Ovary (tissue), 10 donors: ENCODE measurements at places on chromosomes 16 and 17. TPM values are rescaled to one million over a fixed set of nuclear protein-coding genes. Genes with fewer than 3 reads are reported as not detected.
A peak's percentile ranks its signal among the peaks of the same experiment; 100 is the strongest.

- no peaks in the 10 kb centered on the region for H3K27me3 ChIP-seq
- peaks cover 2% of the 10 kb centered on the region for H3K4me1 ChIP-seq
- peak overlapping the region; percentile 1 for H3K4me3 ChIP-seq
- no peaks in the 10 kb centered on the region for H3K36me3 ChIP-seq
These were observed 53.4 kb downstream of the MFSD11 start for GRCh38 chr17:76791053-76791980.

DNA sequence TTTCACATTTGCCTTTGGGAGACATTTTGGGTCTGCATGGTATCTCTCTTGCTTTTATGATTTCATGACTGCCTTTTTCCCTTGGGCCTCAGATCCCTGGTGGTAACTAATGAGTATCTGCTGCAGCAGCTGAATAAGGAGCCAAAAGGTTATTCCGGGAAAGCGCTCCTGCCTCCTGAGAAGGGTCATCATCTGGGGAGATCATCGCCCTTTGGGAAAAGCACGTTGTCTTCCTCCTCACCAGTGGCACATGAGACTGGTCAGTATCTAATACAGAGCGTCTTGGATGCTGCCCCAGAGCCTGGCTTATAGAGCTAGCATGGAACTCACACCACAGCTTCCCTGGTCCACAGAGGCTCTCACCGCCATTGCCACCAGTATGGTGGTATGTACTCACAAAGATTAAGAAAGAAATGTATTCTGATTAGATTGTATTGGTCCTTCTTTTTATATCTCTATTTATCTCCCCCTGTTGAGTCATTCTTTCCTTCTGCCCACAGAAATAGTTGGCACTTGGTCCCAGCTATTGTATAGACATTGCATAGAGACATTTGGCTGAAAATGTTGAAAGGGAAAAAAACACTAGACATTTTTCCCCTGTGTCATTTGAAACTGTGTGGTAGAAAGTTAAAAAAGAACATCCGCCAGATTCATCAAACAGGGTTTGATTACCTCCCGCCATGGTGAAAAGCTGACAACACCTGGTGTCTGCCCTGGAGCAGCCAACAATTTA, 8.4 kb downstream of the TPPP3 start:
- no peak overlapping the region for H3K27ac ChIP-seq
- H3K36me3 ChIP-seq = no peaks in the 10 kb centered on the region
- H3K4me3 ChIP-seq = no peak overlapping the region
- H3K4me1 ChIP-seq = no peaks in the 10 kb centered on the region
- no peak for DNase-seq
- H3K27me3 ChIP-seq = no peaks in the 10 kb centered on the region

- no peaks in the 10 kb centered on the region for H3K4me1 ChIP-seq
- no peak for DNase-seq
- no peak overlapping the region for H3K27ac ChIP-seq
- H3K27me3 ChIP-seq = no peaks in the 10 kb centered on the region
- H3K36me3 ChIP-seq = no peaks in the 10 kb centered on the region
These were observed 126.1 kb downstream of the PITPNC1 start for GRCh38 chr17:67503184-67503583.

GRCh38 chr16:73096510-73096909, 48.6 kb upstream of the ZFHX3 start:
- no peaks in the 10 kb centered on the region for H3K27me3 ChIP-seq
- no peaks in the 10 kb centered on the region for H3K4me1 ChIP-seq
- H3K36me3 ChIP-seq = no peaks in the 10 kb centered on the region

DNA sequence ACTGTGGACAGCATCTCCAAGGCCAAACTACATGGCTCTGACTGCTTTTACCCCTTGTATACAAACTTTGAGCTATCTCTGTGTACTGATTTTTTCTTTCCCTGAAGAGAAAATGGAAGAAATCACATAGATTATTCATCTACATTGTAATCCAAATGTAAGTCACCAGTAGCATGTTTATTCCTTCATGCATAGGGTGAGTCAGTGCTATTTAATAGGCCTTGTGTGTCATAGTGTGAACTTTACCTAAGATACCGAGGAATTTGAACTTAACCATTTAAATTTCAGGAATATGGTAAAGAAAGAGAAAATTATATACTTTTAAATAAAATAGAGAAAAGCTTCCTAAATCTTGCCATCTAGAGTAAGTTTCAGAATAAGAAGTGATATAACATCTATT, 16.5 kb downstream of the PHKB start:
- no peak overlapping the region for H3K27ac ChIP-seq
- no peak overlapping the region for H3K4me3 ChIP-seq

DNA sequence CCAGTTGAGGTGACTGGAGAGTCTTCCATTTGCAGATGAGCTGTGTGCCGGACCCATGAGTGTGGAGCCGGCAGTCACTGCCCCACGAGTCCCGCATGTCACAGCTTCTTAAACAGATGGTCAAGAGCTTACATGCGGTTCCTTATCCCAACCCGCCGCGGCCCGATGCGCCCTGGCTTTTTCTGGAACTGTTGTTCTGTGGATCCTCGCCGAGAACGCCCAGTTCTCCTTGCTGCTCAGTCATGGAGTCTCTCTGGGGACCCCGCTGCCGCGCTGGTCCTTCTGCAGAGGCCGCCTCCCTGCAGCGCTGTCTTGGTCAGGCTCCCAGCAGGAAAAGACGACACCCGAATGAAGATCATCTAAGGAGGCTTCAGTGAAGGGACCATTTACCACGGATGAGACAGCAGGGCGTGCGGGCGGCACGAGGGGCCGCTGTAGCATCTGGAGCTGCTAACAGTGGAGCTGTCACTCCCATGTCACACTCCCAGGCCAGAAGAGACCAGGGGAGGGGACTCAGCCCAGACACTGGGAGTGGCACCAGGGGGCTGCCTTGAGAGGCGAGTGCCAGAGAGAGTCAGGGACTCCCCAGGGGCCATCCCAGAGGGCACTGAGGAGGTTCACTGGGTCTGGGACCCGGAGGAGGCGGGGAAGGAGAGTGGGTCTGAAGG, 10.8 kb upstream of the LGALS3BP start:
- H3K4me1 ChIP-seq = peaks cover 8% of the 10 kb centered on the region
- DNase-seq = no peak
- H3K27me3 ChIP-seq = no peaks in the 10 kb centered on the region

- no peaks in the 10 kb centered on the region for H3K36me3 ChIP-seq
- no peak overlapping the region for H3K4me3 ChIP-seq
- H3K4me1 ChIP-seq = no peaks in the 10 kb centered on the region
- no peak overlapping the region for H3K27ac ChIP-seq
- no peaks in the 10 kb centered on the region for H3K27me3 ChIP-seq
- DNase-seq = no peak
These were observed 49.8 kb upstream of the CBX4 start for GRCh38 chr17:79888811-79889634.

DNA sequence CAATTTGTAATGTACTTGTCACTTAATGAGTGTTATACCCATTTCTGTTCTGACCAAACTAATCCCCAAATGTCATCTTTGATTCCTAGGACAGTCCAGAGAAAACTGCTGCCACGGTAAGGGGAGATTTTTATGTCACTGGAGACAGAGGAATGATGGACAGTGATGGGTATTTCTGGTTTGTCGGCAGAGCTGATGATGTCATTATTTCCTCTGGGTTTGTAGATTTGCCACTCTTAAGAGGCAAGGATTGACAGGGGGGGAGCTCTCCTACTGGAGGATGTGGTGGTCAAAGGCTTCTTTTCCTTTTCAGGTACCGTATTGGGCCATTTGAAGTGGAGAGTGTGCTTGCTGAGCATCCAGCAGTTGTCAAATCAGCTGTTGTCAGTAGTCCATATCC, 12.5 kb downstream of the THUMPD1 start:
- DNase-seq = no peak
- no peak overlapping the region for H3K27ac ChIP-seq
- no peaks in the 10 kb centered on the region for H3K36me3 ChIP-seq
- H3K27me3 ChIP-seq = no peaks in the 10 kb centered on the region
- H3K4me1 ChIP-seq = peaks cover 4% of the 10 kb centered on the region

GRCh38 chr17:43200127-43200526, 11.5 kb upstream of the TMEM106A start:
- H3K27me3 ChIP-seq = no peaks in the 10 kb centered on the region
- no peak overlapping the region for H3K27ac ChIP-seq
- no peak for DNase-seq
- H3K36me3 ChIP-seq = no peaks in the 10 kb centered on the region
- H3K4me1 ChIP-seq = no peaks in the 10 kb centered on the region

- H3K27ac ChIP-seq = no peak overlapping the region
- H3K36me3 ChIP-seq = no peaks in the 10 kb centered on the region
- no peaks in the 10 kb centered on the region for H3K27me3 ChIP-seq
- H3K4me1 ChIP-seq = no peaks in the 10 kb centered on the region
These were observed 20.3 kb upstream of the ARL2BP start for GRCh38 chr16:57224651-57225335.

GRCh38 chr16:68722119-68723024, 14.7 kb upstream of the CDH1 start:
- H3K4me1 ChIP-seq = no peaks in the 10 kb centered on the region
- H3K36me3 ChIP-seq = no peaks in the 10 kb centered on the region
- H3K27ac ChIP-seq = no peak overlapping the region
- H3K4me3 ChIP-seq = no peak overlapping the region

GRCh38 chr17:6548578-6549330, 7.6 kb downstream of the PITPNM3 start:
- H3K27ac ChIP-seq = peak overlapping the region; percentile 19
- H3K27me3 ChIP-seq = no peaks in the 10 kb centered on the region
- DNase-seq = no peak

DNA sequence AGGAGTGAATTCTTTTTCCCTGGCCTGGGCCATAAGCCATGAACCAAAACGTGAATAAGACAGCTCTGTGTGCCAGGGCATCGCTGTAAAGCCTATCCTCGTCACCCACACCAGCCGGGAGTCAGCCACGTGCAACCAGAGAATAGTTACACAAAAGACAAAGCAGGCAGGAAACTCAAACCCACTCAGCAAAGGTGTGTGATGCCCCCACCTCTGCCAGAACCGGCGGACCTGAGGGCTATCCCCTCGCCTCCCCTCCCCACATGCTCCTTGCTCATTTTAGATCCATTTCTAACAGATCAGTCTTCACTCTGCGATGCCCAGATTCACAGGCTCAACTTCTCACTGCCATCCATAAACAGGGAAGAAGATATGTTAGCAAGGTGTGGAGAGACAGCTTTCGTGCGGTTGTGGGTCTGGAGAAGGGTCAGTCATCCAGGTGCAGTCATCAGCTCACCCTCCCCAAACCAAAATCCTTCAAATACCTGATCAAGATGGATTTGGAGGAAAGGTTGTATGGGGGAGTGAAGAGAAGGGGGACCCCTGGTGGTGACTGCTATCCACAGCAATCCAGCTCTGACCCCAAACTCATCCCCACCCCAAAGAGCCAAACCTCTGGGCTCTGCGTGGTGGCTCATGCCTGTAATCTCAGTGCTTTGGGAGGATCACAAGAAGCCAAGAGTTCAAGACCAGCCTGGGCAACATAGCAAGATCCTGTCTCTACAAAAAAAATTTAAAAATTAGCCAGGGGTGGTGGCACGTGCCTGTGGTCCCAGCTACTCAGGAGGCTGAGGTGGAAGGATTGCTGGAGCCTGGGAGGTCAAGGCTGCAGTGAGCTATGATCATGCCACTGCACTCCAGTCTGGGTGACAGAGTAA, 219.2 kb downstream of the C16orf78 start:
- no peaks in the 10 kb centered on the region for H3K27me3 ChIP-seq
- DNase-seq = no peak
- H3K27ac ChIP-seq = no peak overlapping the region
- no peak overlapping the region for H3K4me3 ChIP-seq

- H3K4me3 ChIP-seq = no peak overlapping the region
- no peaks in the 10 kb centered on the region for H3K36me3 ChIP-seq
- H3K27me3 ChIP-seq = no peaks in the 10 kb centered on the region
- no peak for DNase-seq
These were observed 6.0 kb upstream of the SLC16A3 start for GRCh38 chr17:82222816-82223215.

GRCh38 chr16:50371936-50372595, 3.3 kb upstream of the BRD7 start:
- H3K27me3 ChIP-seq = no peaks in the 10 kb centered on the region
- H3K4me1 ChIP-seq = peaks cover 2% of the 10 kb centered on the region
- H3K27ac ChIP-seq = no peak overlapping the region
- H3K4me3 ChIP-seq = no peak overlapping the region
- H3K36me3 ChIP-seq = no peaks in the 10 kb centered on the region
- peak; percentile 56 for DNase-seq

DNA sequence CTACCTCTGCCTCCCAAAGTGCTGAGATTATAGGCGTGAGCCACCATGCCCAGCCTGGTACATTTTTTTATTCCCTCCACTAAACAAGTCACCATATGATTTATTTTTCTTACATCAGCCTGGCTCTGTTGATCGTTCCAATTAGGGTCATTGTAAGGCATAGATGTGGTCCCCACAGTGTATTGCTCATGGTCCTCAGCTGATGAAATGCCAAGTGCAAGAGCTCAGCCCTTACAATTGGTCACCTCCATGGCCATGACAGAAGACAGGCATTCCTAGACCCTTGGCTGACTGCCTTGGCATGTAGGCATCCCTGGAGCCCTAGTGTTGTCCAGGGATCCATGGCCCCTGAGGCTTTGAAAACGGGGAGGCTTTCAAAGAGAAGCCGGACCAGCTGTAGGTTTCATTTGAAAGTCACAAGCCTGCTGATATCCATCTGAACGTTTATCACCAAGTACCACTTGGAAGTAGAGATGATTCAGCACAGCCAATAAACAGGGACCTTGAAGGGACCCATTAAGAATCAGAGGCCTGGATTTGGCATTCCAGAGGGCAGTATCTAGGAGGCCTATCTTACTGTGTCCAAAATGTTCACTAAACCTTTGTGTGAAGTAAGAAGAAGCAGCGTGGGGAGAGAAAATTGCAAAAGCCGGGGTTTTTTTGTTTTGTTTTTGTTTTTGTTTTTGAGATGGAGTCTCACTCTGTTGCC, 20.6 kb upstream of the PRKCA start:
- no peak overlapping the region for H3K4me3 ChIP-seq
- H3K4me1 ChIP-seq = no peaks in the 10 kb centered on the region
- no peaks in the 10 kb centered on the region for H3K27me3 ChIP-seq
- H3K27ac ChIP-seq = no peak overlapping the region
- DNase-seq = no peak

ZNF668 gene
- polyA plus RNA-seq = 6.7 TPM

SHISA9 gene
- 0.08 TPM for polyA plus RNA-seq

ARL17B gene
- 11.8 TPM for polyA plus RNA-seq

CSH2 gene
- polyA plus RNA-seq = not detected

MYLK3 gene
- 0.25 TPM for polyA plus RNA-seq

RAB26 gene
- 0.19 TPM for polyA plus RNA-seq
